ENCODE measurements at places on chromosomes 1 and 21.

GRCh38 chr1:104235141-104235540, 485.4 kb downstream of the AMY1C start:
- no peak for DNase-seq

DNA sequence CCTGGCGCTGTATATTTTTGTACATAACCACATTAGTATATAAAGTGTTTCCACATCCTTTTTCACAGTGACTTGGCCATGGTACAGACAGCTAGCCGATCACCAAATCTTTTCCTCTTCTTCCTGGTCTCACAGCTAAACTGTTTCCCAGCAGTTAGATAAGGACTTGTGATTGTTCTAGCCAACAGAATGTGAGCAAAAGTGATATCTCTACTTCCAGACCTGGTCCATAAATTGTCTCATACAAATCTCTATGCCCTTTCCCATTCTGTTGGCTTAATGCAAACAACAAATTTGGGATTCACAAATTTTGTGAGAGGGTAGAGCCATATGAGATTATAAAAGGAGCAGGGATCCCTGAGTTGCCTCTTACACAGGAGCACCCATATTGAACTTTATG, 19.5 kb downstream of the PAFAH2 start:
- no peak for DNase-seq

GRCh38 chr1:19511116-19511515, 25.8 kb upstream of the CAPZB start:
- DNase-seq: no peak

- no peak for DNase-seq
These were observed 44.8 kb upstream of the KAZN start for GRCh38 chr1:14553711-14554110.

DNA sequence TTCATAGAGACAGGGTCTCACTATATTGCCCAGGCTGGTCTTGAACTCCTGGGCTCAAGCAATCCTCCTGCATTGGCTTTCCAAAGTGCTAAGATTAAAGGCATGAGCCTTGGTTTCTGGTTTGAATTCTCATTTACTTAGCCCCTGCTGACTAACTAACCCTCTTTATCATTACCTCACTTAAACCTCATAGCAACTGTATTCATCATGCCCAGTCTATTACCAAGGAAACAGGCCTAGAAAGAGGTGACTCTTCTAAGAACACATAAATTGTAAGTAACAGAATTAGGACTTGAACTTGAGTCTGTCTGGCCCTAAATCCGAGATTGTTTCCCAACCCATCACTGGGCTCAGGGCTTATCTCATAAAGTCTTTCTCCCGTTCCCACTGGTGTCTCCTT, 44.2 kb downstream of the TMEM53 start:
- DNase-seq: no peak

GRCh38 chr1:89725011-89725370, 92.1 kb downstream of the LRRC8C start:
- DNase-seq: no peak

DNA sequence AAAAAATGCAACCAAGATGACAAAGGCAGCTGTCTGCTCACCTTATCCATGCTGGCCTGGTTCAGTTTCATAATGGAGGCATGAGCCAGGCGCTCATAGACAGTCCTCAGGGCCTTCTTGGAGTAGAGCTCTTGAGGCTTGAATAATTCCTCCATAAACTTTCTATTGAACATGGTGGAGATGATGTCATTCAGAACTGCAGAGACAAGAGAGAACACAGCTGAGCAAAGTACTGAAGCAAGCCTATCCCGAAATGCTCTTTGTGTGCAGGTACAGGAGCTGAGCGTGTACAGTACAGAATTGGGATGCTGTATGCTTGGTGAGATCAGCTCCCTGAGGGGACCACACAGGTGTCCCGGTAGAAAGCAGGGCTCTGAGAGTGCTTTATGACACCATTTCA, 11.5 kb downstream of the OSCP1 start:
- no peak for DNase-seq

GRCh38 chr1:77891200-77891599, 2.8 kb downstream of the NEXN start:
- no peak for DNase-seq

DNA sequence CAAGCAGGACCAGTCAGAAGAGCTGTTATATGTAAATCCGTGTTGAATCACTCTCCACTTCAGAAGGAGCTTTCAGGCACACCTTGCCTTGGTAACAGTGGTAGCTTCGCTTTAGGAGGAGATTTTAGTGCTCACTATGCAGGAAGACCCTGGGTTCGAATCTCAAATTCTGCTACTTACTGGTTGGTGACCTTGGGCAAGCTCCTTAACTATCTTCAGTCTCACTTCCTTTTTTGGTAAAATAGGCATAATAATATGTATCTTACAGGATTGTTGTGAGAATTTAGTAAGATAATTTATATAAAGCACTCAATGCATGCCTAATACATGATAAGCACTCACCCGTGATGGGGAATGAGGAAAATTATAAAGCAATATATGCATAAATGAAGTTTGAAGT, 46.7 kb upstream of the GPR52 start:
- no peak for DNase-seq

- no peak for DNase-seq
These were observed 166.9 kb downstream of the HLX start for GRCh38 chr1:221045842-221046831.

DNA sequence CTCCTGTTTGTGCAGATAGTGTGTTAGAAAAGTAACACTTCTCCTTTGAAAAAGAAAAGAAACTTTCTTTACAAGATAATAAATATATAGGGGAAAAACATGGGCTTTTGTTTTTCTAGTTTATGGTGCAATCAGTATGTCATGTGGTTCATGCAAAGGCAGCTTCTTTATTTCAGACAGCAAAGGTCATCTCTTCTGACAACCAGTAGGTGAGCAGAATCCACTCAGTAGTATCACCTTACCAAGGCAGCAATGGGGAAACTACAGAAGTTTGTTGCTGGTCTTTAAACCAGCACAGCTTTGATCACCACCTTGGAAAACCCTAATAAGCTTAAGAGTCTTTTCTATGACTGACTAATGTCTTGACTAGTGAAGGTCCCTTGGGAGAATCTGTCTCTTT, 13.0 kb upstream of the SAMSN1 start:
- no peak for DNase-seq

GRCh38 chr1:205068001-205068400, 16.3 kb downstream of the TMEM81 start:
- no peak for DNase-seq

GRCh38 chr1:189708674-189709073, 769.0 kb downstream of the BRINP3 start:
- DNase-seq: peak; percentile 58

- DNase-seq: no peak
These were observed 45.6 kb downstream of the IL23R start for GRCh38 chr1:67211589-67212563.

DNA sequence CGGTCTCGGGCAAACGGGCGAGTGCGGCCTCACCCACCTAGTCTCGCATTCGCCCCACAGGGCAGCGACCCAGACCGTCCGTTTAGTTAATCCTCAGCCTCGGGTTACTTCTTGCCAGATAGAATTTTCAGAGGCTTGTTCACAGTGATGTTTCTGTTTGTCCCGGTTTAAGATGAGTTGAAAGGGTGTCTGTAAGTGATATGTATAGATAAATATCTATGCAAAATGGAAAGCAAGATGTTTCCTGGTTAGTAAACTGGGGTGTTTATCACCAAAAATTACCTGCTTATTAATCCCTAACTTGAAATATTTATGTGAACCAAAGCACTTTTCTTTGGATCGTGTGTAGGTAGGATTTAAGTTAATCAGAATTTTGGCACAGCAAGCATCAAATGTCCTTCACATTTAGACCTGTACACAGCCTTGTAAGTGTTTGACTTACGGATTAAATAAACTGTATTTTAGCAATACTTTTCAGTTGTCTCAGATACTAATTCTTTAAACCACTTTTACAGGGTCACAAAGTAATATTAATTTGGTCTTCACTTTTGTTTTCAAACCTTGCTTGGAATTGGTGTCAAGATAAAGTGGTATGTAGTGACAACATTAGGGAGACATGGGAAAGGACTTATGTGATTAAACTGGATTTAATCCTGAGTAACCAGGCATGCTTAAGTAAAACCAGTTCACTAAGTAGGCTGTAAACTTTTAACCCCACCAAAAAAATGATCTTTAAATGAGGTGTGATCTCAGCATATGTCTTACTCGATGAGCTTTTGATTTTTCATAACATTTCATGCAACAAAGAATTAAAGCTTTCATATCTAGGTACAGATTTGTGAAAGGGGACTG, 914 bp downstream of the ZNF326 start:
- no peak for DNase-seq

GRCh38 chr1:52002038-52002917, 11.8 kb upstream of the RAB3B start:
- no peak for DNase-seq

GRCh38 chr21:44800971-44801467, 601 bp downstream of the UBE2G2 start:
- no peak for DNase-seq

DNA sequence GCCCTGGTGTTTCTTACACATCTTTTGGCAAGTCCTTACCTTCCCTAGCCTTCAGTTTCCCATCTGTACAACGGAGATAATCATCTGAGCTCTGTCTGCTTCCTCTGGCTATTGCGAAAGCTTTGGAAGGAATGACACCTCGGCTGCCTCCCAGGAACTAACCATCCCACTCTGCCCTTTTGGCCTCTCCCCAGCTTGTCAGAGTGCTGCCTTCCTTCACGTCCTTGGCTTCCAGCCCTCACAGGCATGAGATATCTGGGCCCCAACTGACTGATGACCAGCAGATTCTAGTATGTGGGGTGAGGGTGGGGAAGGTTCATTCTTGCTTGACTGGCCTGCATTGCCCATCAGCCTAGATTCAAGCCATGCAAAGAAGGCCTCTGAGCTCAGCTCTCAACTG, 253.1 kb upstream of the FGGY start:
- no peak for DNase-seq

GRCh38 chr1:209743145-209743482, 12.7 kb upstream of the TRAF3IP3 start:
- no peak for DNase-seq

DNA sequence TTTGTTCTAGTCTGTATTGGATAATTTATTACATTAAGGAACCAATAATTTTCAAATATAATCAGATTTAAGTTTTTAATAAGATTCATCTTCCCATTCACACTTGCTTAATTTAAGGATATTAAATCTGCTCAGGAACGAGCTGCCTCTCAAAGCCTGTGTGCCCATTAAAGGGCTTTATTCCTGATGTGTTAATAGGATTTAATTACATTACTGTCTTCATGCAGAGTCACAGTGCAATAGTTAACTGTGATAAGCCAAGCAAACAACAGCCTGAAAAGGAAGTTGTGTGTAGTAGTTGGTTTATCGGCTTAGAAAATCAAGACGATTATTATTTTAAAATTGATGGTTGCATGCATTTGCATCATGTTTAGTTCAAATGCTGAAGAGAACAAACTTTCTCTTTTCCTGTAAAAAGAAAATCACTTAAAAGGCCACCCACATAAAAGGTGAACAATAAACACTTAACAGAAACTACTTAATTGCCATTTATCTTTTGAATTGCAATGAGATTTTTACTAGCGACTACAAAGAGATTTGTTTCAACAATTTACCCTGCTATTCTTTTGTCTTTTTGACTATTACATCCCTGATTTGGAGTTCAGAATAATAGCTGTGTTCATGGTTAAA, 174.6 kb downstream of the RWDD3 start:
- DNase-seq: no peak

DNA sequence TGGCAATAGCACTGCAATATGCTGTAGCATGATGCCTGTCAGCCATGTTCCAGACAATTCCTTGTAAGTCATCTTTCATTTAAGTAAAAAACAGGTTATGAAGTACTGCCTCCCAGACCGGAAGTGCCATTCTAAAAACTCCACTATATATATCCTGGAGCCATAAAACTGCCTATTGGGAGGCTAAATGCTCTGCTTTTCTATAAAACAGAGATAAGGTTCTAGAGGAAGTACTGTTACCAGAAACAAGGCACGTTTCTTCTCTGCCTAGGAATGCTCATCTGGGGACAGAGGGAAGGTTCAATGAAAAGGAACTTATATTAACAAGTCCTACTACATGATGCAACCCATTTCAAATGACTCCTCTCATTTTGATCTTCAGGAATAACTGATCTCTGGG, 66.8 kb downstream of the GPR137B start:
- DNase-seq: no peak

DNA sequence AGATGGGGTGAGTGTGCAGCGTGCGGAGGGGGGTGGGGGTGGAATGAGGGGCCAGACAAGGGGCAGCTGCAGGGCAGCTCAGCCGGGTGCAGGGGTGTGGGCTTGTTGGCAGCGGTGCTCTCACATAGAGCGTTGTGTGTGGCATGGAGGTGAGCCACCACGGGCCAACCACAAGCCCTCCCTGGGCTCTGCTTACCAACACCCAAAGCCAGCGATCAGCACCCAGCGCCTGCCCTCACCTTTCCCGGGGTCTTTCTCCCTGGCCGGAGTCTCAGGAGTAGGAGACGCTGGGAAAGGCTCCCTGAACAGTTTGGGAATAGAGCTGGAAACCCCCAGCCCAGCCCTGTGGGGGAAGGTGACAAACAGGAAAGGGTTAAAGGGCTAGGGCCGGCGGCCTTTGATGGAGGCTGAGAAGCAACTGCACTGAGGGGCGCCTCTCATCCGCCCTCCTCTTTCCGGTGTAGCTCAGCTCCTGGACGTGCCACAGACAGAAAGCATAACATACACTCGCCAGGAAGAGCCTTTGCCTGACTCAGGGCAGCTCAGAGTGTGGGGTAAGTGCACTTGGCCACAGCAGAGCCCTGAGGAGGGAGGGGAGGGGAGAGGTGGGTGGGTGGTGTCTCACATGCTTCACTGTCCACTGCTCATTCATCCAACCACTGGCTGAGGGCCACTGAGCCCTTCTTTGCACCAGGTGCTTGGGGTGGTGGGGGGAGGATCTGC, 577 bp downstream of the IKBKE start:
- DNase-seq: peak; percentile 86

DNA sequence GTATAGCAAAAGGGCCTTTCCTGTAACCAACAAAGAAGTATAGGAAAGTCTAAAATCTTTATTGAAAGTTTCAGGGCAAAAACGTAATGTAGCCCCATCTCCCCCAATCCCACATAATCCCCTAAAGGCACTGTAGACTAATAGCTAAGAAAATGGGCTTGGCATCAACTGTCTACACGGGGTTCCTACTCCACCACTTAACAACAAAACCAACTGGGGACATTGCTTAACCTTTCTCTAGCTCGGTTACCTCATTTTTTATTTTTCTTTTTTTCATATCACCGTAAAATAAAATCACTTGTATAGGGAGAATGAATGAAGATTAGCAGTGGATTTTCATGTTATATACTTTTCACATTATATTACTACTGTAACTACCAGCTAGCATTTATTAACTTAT, 12.3 kb downstream of the MACF1 start:
- DNase-seq: no peak

- no peak for DNase-seq
These were observed 192.4 kb upstream of the RNPC3 start for GRCh38 chr1:103333141-103333540.

DNA sequence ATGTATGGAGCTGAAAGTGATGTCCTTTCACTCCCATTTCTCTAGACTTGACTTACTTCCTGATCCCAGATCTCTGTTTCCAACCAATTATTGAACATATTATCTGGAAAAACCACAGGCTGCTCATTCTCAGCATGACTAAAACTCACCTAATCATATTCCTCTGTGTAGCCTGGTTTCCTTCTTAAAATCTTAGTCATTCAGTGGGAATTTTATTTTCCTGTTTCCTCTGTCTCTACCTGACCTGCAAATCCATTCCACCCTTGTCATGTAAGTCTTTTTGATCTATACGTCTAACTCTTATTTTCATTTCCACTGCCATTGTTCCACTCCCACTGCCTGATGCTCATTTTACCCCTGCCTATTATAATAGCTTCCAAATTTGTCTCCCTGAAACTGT, 67.9 kb upstream of the APOBEC4 start:
- no peak for DNase-seq

Data from spleen (tissue), 13 donors.